ENCODE measurements at places on chromosomes 12 and 14. TPM values are rescaled to one million over a fixed set of nuclear protein-coding genes. Genes with fewer than 3 reads are reported as not detected.

DNA sequence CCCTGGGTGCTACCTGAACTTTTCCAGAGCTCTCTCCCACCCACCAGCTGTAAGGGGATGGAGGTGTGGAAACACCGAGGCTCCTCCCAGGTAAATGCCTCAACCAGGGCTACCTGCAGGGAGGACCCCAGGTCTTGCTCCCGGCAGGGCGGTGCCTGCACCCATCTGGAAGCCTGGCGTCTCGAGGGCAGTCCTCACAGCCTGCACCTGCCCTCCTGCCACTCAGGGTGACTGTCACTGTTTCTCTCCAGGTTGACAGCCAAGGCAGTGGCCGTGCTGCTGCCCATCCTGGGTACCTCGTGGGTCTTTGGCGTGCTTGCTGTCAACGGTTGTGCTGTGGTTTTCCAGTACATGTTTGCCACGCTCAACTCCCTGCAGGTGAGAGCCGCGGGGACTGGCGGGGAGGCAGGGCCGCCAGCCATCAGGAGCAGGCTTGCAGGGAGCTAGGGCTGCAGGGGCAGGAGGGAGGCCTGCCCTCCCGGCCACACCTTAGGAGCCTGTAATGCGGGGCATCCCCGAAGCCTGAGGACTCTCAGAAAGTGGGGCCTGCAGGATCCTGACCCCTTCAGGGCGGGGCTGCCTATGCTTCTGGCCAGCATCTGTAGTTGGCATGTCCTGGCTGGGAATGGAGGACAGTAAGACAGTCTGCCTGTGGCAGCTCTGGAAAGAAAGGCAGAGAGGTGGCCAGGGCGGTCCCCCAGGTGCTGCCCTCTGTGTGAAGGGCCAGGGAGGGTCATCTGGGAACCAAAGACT is 182.3 kb downstream of the ADGRD1 start:
- no peaks in the 10 kb centered on the region for H3K27me3 ChIP-seq
- peaks cover 5% of the 10 kb centered on the region for H3K4me1 ChIP-seq
- H3K4me3 ChIP-seq, result no peak overlapping the region
- H3K27ac ChIP-seq, result no peak overlapping the region
- no peaks in the 10 kb centered on the region for H3K36me3 ChIP-seq

DNA sequence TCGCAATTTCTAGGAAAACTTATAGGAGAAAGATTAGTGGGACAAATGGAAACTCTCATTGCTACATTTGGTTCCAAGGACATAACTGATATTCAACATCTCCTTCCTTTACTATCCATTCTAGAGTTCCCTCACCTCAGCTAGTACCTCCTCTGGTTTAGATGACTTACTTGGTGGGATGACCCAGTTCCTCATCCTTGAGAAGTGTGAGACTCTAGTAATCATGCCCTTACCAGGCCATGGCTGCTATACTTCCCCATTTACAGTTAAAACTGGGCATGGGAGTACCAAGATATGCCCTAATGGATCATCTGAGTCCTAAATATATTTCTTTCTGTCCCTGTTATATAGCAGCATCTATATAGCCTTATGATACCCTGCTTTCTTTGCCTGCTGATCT is 58.1 kb downstream of the IFT81 start:
- H3K27ac ChIP-seq, result no peak overlapping the region
- peaks cover 4% of the 10 kb centered on the region for H3K4me1 ChIP-seq
- H3K36me3 ChIP-seq, result peaks cover 3% of the 10 kb centered on the region
- H3K4me3 ChIP-seq, result no peak overlapping the region

- H3K4me3 ChIP-seq, result no peak overlapping the region
- H3K4me1 ChIP-seq, result peaks cover 20% of the 10 kb centered on the region
- H3K27ac ChIP-seq, result no peak overlapping the region
- peak; percentile 30 for DNase-seq
- H3K36me3 ChIP-seq, result no peaks in the 10 kb centered on the region
- H3K27me3 ChIP-seq, result no peaks in the 10 kb centered on the region
These were observed 58.3 kb downstream of the CCNK start for GRCh38 chr14:99539491-99539890.

DNA sequence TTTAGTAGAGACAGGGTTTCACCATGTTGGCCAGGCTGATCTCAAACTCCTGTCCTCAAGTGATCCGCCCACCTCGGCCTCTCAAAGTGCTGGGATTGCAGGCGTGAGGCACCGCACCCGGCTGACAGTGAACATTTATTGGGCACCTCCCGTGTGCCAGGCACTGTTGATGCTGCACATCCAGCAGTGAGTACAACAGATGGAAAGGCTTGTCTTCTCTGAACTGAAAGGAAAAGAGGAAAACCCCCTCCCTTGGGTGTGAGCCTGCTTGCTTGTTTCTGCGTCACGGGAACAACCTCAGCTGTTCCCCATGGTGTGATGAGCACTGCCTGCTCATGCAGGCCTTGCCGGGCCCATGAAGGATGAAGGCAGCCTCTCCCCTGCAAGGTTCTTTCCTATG is 39.5 kb downstream of the DGLUCY start:
- H3K4me1 ChIP-seq, result peaks cover 4% of the 10 kb centered on the region
- H3K27me3 ChIP-seq, result no peaks in the 10 kb centered on the region
- H3K27ac ChIP-seq, result no peak overlapping the region
- H3K4me3 ChIP-seq, result no peak overlapping the region

- no peaks in the 10 kb centered on the region for H3K36me3 ChIP-seq
- no peak for DNase-seq
- no peaks in the 10 kb centered on the region for H3K27me3 ChIP-seq
- no peak overlapping the region for H3K27ac ChIP-seq
- no peak overlapping the region for H3K4me3 ChIP-seq
These were observed 229.9 kb downstream of the SNAPC1 start for GRCh38 chr14:61992139-61992538.

DNA sequence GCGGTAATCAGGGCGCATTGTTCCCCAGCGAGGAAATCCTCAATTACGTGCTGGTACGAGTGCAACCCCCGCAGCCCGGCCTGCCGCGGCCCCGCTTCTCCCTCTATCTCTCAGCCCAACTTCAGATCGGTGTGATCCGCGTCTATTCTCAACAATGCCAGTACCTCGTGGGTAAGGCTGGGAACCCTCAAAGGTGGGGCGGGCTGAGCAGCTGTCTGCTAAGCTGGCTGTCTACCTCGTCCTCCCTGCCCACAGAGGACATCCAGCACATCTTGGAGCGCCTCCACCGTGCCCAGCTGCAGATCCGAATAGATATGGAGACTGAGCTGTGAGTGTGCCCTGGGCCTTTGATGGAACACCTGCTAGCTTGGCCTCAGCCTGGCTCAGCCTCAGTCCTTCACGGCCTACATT is 996 bp downstream of the REC8 start:
- no peak overlapping the region for H3K27ac ChIP-seq
- no peaks in the 10 kb centered on the region for H3K27me3 ChIP-seq
- H3K4me1 ChIP-seq, result peaks cover 14% of the 10 kb centered on the region
- DNase-seq, result no peak

DNA sequence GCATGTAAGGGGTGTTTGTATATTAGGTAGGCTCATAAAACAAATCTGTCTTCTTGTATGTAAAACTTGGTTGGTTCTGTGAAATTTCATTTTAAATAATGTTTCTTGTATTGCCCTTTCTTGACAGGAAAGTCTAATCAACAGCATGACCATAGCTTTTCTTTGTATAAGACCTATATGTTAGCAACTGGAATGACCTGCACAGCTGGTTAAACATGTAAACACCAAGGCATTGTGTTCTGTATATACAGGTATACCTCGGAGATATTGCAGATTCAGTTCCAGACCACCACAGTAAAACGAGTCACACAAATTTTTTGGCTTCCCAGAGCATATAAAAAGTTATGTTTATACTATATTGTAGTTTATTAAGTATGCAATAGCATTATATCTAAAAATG is 183.6 kb downstream of the ERC1 start:
- H3K4me1 ChIP-seq, result peaks cover 3% of the 10 kb centered on the region
- no peak for DNase-seq
- H3K27me3 ChIP-seq, result no peaks in the 10 kb centered on the region
- no peaks in the 10 kb centered on the region for H3K36me3 ChIP-seq
- no peak overlapping the region for H3K27ac ChIP-seq
- H3K4me3 ChIP-seq, result no peak overlapping the region

DNA sequence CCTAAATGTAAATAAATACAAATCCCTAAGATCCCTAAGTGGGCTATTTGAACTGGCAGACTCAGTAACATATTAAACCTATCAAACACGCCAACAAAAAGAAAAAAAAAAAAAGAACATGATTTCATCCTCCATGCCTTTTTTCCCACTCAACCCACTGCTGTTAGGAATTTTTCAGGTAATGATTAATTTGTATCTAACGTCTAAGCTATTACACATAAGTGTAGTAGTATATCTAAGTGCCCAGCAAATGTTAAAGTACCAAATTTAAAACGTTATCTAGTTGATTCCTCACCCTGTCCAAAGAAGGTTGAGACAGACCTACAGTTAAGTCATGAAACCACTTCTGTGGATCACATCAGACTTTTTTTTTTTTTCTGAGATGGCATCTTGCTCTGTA is 16.4 kb upstream of the ARID4A start:
- H3K27ac ChIP-seq, result no peak overlapping the region
- DNase-seq, result no peak

GRCh38 chr12:69057742-69058141 is 124.8 kb upstream of the CPM start:
- H3K27me3 ChIP-seq, result no peaks in the 10 kb centered on the region
- no peak overlapping the region for H3K27ac ChIP-seq
- no peak for DNase-seq

- H3K36me3 ChIP-seq, result no peaks in the 10 kb centered on the region
- no peaks in the 10 kb centered on the region for H3K4me1 ChIP-seq
- H3K27me3 ChIP-seq, result no peaks in the 10 kb centered on the region
- H3K27ac ChIP-seq, result peak overlapping the region; percentile 61
- H3K4me3 ChIP-seq, result no peak overlapping the region
- DNase-seq, result no peak
These were observed 46.5 kb upstream of the PTCSC3 start for GRCh38 chr14:36222952-36223468.

- no peak for DNase-seq
- H3K27me3 ChIP-seq, result peaks cover 40% of the 10 kb centered on the region
- no peak overlapping the region for H3K27ac ChIP-seq
- peaks cover 12% of the 10 kb centered on the region for H3K4me1 ChIP-seq
- H3K4me3 ChIP-seq, result no peak overlapping the region
- no peaks in the 10 kb centered on the region for H3K36me3 ChIP-seq
These were observed 98.9 kb upstream of the HMGA2 start for GRCh38 chr12:65725376-65725775.

DNA sequence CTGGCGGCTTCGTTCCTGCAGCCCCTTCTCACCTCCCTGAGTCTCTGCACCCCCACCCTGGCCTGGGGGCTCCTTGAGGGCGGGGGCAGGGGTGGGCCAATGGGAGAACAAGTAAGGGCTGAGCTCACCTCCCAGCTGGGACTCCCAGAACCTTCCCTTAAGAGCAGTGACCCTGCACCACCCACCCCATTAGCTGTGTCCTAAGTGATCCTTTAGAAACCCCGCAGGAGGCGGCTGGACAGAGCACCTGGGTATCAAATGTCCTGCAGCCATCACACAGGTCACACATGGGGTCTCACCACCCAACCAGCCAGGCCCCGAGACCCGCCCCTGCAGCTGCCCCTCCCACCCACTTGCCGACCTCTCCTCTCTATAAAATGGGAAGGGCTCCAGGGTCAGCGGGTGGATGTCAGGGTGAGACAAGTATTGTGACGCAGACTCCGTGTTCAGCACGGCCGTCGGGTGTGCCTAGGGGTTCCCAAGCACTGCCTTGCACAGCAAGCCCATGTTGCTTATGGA is 151.2 kb upstream of the C14orf180 start:
- no peaks in the 10 kb centered on the region for H3K27me3 ChIP-seq
- H3K4me1 ChIP-seq, result peaks cover 16% of the 10 kb centered on the region
- H3K36me3 ChIP-seq, result no peaks in the 10 kb centered on the region
- no peak for DNase-seq
- no peak overlapping the region for H3K27ac ChIP-seq
- no peak overlapping the region for H3K4me3 ChIP-seq

- no peak overlapping the region for H3K4me3 ChIP-seq
- H3K27ac ChIP-seq, result no peak overlapping the region
- DNase-seq, result peak; percentile 57
- no peaks in the 10 kb centered on the region for H3K27me3 ChIP-seq
- H3K4me1 ChIP-seq, result no peaks in the 10 kb centered on the region
- H3K36me3 ChIP-seq, result no peaks in the 10 kb centered on the region
These were observed 189.5 kb downstream of the PHLDA1 start for GRCh38 chr12:75842090-75842489.

DNA sequence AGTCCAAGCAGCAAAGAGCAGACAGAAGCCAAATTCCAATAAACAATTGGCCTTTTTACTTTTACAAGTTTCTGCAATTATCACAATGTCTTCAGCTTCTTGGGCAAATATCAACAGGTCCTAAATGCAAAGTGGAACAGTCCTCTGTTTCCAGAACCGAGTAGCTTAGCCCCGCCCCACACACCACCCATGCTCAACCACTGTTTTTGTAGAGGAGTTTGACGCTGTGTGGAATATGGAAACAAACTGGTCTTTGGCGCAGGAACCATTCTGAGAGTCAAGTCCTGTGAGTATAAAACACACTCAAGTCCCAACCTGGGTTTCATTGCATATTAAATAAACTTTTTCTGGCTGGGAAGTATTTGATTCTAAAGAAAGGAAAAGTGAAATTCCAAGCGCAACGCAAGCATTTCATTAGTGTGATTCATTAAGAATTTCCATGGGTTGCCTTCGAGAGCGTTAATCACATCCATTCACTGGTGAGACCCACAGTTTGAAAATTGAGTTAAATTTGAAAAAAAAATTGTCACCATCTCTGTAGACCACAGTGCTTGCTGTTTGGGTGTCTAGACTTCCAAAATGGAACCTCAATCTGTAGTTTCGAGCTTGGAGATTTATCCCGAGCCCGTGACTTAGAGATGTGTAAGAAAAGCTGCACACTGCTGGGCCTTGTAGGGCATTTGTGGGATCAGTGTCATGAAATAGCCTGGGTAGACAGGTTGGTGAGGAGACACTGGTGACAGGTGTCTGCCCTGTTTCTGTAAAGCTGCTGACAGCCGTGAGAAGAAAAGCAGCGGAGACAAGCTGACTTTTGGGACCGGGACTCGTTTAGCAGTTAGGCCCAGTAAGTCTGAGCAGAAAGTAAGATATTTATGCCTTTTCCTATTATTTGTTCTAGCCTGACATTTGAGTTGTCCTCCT is 96.1 kb downstream of the DAD1 start:
- H3K27ac ChIP-seq, result no peak overlapping the region
- no peaks in the 10 kb centered on the region for H3K36me3 ChIP-seq
- H3K27me3 ChIP-seq, result no peaks in the 10 kb centered on the region
- no peak for DNase-seq
- peaks cover 2% of the 10 kb centered on the region for H3K4me1 ChIP-seq
- no peak overlapping the region for H3K4me3 ChIP-seq

MAP3K9 gene
- total RNA-seq, result 14.0 TPM

GALNT16 gene
- total RNA-seq, result 1.5 TPM

ACOT4 gene
- 0.60 TPM for total RNA-seq

VWF gene
- total RNA-seq, result 272 TPM

SLC25A47 gene
- not detected for total RNA-seq

PRICKLE1 gene
- 60.1 TPM for total RNA-seq

ACACB gene
- 22.0 TPM for total RNA-seq

GPR68 gene
- 2.3 TPM for total RNA-seq

SIX1 gene
- 5.0 TPM for total RNA-seq

CLEC4E gene
- 5.5 TPM for total RNA-seq

All from lung (tissue), 17 donors.